ENCODE measurements at places on chromosomes 6 and 20. TPM values are rescaled to one million over a fixed set of nuclear protein-coding genes. Genes with fewer than 3 reads are reported as not detected.

MBOAT1 gene
- 29.0 TPM for total RNA-seq

NAPB gene
- 18.2 TPM for total RNA-seq

FUT9 gene
- total RNA-seq, result 4.0 TPM

SCRT2 gene
- not detected for total RNA-seq

FAM83B gene
- total RNA-seq, result 13.4 TPM

TRAPPC3L gene
- total RNA-seq, result 0.06 TPM

CTAGE9 gene
- total RNA-seq, result not detected

PSORS1C2 gene
- 0.29 TPM for total RNA-seq

POU3F2 gene
- 0.06 TPM for total RNA-seq

PBOV1 gene
- total RNA-seq, result not detected

BTNL2 gene
- not detected for total RNA-seq

UNC5CL gene
- 14.6 TPM for total RNA-seq

LHFPL5 gene
- total RNA-seq, result not detected

CDSN gene
- total RNA-seq, result not detected

RIMS4 gene
- total RNA-seq, result 1.1 TPM
